Activated CD4-positive, alpha-beta T cell treated with anti-CD3 and anti-CD28 coated beads, Interleukin-2, amount 10 ng/mL, durations not matched to agents 24 days and 14 days (primary cell): ENCODE measurements at places on chromosomes 1 and 21.
A peak's percentile ranks its signal among the peaks of the same experiment; 100 is the strongest.

DNA sequence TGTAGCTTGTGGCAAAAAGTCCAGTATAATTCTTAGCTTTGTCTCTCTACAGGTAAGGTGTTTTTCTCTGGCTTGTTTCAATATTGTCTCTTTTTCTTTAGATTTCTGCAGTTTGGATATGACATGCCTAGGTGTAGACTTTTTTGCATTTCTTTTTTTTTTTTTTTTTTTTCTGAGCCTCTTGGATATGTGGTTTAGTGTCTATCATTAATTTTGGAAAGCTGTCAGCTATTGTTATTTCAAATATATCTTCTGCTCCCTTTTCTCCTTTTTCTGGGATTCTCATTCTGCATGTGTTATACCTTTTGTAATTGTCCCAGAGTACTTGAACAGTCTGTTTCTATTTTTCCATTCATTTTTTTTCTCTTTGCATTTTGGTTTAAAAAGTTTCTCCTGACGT lies 243.2 kb downstream of the DSCAM start:
- H3K27ac ChIP-seq, result no peak overlapping the region
- no peak for DNase-seq
- no peaks in the 10 kb centered on the region for H3K27me3 ChIP-seq
- no peaks in the 10 kb centered on the region for H3K36me3 ChIP-seq
- H3K4me3 ChIP-seq, result no peak overlapping the region

GRCh38 chr1:25955553-25955952 lies 42.3 kb downstream of the PAFAH2 start:
- DNase-seq, result no peak
- H3K27me3 ChIP-seq, result no peaks in the 10 kb centered on the region
- H3K4me3 ChIP-seq, result no peak overlapping the region
- H3K27ac ChIP-seq, result no peak overlapping the region
- H3K36me3 ChIP-seq, result peaks cover 18% of the 10 kb centered on the region
- H3K4me1 ChIP-seq, result peaks cover 7% of the 10 kb centered on the region

DNA sequence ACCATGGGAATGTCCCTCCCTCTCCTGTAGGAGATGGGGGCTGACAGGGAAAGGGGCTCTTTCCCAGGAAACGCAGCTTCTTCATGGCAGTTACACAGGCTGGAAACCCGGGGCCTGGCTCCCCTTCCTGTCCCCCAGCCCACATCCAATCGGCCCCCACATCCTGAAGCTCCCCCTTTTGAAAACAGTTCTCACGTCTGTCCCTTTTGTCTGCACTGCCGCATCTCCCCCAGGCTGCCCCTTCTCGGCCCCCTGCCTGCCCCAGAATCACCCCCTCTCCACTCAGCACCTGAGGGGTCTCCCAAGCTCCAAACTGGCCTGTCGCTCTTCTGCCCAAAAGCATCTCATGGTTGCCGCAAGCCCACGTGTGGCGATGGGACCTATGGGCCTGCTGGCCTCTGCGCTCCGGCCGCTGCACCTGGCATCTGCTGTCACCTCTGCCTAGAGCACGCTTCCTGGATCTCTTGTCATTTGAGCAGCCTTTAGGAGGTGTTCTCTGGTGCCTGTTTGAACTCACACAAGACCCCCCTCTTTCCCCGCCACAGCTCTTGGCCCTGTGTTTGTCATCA lies 867 bp downstream of the SLC1A7 start:
- no peaks in the 10 kb centered on the region for H3K4me1 ChIP-seq
- H3K36me3 ChIP-seq, result peaks cover 2% of the 10 kb centered on the region
- no peaks in the 10 kb centered on the region for H3K27me3 ChIP-seq
- H3K27ac ChIP-seq, result no peak overlapping the region
- no peak overlapping the region for H3K4me3 ChIP-seq

- no peak for DNase-seq
- H3K27me3 ChIP-seq, result peaks cover 4% of the 10 kb centered on the region
- no peak overlapping the region for H3K27ac ChIP-seq
- no peak overlapping the region for H3K4me3 ChIP-seq
- H3K36me3 ChIP-seq, result no peaks in the 10 kb centered on the region
Observed at GRCh38 chr1:235930543-235930942, 63.8 kb upstream of the LYST start.

DNA sequence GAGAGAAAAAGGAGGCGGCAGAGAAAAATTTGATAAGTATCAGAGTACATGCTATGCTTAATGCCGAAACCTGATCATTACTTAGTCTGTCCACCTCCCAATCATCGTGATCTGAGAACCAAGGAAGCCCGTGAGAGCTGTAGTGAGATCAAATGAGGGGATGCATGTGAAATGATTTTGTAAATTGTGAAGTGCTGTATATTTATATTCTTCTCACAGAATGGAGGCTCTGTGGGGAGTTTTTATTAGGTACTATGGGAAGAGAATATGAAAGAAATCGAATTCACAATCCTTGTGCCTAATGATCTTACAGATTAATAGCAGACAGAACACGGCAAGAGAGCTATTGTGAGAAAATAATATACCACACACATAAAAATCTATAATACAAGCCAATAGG lies 115.5 kb downstream of the LYPLAL1 start:
- H3K36me3 ChIP-seq, result no peaks in the 10 kb centered on the region
- no peaks in the 10 kb centered on the region for H3K4me1 ChIP-seq
- H3K27ac ChIP-seq, result no peak overlapping the region
- H3K27me3 ChIP-seq, result no peaks in the 10 kb centered on the region

- H3K4me1 ChIP-seq, result no peaks in the 10 kb centered on the region
- H3K27ac ChIP-seq, result no peak overlapping the region
- no peaks in the 10 kb centered on the region for H3K36me3 ChIP-seq
Observed at GRCh38 chr1:63063367-63063766, 259.0 kb upstream of the FOXD3 start.

DNA sequence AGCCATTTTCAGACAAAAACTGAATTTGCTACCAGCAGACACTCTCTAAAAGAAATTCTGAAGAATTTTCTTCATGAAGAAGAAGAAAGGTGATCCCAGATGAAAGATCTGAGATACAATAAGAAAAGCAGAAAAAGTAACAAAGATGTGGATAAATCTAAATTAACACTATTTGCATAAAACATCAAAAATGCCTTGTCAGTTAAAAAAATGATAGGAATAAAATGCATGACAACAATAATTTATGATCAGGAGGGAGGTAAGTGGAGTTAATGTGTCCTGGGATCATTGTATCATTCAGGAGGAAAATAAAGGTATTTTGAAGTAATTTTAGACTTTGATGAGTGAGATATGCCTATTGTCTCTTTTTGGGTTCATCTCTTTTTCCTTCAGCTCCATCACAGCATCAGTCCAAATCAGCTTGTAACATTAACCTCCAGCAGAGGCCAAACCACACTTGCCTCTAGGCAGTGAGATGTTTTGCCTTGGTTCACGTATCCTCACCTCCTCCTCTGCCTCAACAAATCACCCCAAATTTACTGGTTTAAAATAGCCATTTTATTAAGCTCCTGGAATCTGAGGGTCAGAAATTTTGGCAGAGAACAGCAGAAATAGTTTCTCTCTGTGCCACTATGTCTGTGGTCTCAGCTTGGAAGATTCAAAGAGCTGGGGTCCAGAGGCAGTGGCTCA lies 76.9 kb upstream of the HIVEP3 start:
- no peak overlapping the region for H3K4me3 ChIP-seq
- no peak overlapping the region for H3K27ac ChIP-seq
- H3K27me3 ChIP-seq, result no peaks in the 10 kb centered on the region
- peaks cover 7% of the 10 kb centered on the region for H3K36me3 ChIP-seq
- H3K4me1 ChIP-seq, result peaks cover 10% of the 10 kb centered on the region

GRCh38 chr1:30043256-30043655 lies 680.1 kb downstream of the MATN1 start:
- H3K27me3 ChIP-seq, result no peaks in the 10 kb centered on the region
- no peak overlapping the region for H3K27ac ChIP-seq
- no peak overlapping the region for H3K4me3 ChIP-seq
- DNase-seq, result no peak
- H3K4me1 ChIP-seq, result no peaks in the 10 kb centered on the region

GRCh38 chr21:45380566-45380965 lies 24.4 kb upstream of the COL18A1 start:
- no peak for DNase-seq
- no peak overlapping the region for H3K4me3 ChIP-seq
- H3K27ac ChIP-seq, result no peak overlapping the region
- H3K27me3 ChIP-seq, result peaks cover 18% of the 10 kb centered on the region

GRCh38 chr1:232883992-232884661 lies 66.3 kb upstream of the NTPCR start:
- H3K27ac ChIP-seq, result no peak overlapping the region
- no peaks in the 10 kb centered on the region for H3K4me1 ChIP-seq
- H3K4me3 ChIP-seq, result no peak overlapping the region

- peak overlapping the region; percentile 76 for H3K27ac ChIP-seq
- H3K36me3 ChIP-seq, result peaks cover 37% of the 10 kb centered on the region
- H3K4me1 ChIP-seq, result peaks cover 43% of the 10 kb centered on the region
- H3K27me3 ChIP-seq, result no peaks in the 10 kb centered on the region
- peak; percentile 85 for DNase-seq
Observed at GRCh38 chr1:67274623-67275325, 32.9 kb upstream of the IL12RB2 start.

GRCh38 chr1:110068646-110069403 lies 1.6 kb downstream of the ALX3 start:
- H3K27ac ChIP-seq, result peak overlapping the region; percentile 64
- H3K4me3 ChIP-seq, result peak overlapping the region; percentile 62
- peaks cover 64% of the 10 kb centered on the region for H3K27me3 ChIP-seq
- peaks cover 2% of the 10 kb centered on the region for H3K36me3 ChIP-seq
- H3K4me1 ChIP-seq, result peaks cover 8% of the 10 kb centered on the region
- peak; percentile 77 for DNase-seq

GRCh38 chr21:36203603-36203889 lies 46.9 kb downstream of the DOP1B start:
- H3K4me1 ChIP-seq, result peaks cover 28% of the 10 kb centered on the region
- peaks cover 15% of the 10 kb centered on the region for H3K36me3 ChIP-seq
- no peaks in the 10 kb centered on the region for H3K27me3 ChIP-seq
- H3K4me3 ChIP-seq, result peak overlapping the region; percentile 10
- DNase-seq, result peak; percentile 60

DNA sequence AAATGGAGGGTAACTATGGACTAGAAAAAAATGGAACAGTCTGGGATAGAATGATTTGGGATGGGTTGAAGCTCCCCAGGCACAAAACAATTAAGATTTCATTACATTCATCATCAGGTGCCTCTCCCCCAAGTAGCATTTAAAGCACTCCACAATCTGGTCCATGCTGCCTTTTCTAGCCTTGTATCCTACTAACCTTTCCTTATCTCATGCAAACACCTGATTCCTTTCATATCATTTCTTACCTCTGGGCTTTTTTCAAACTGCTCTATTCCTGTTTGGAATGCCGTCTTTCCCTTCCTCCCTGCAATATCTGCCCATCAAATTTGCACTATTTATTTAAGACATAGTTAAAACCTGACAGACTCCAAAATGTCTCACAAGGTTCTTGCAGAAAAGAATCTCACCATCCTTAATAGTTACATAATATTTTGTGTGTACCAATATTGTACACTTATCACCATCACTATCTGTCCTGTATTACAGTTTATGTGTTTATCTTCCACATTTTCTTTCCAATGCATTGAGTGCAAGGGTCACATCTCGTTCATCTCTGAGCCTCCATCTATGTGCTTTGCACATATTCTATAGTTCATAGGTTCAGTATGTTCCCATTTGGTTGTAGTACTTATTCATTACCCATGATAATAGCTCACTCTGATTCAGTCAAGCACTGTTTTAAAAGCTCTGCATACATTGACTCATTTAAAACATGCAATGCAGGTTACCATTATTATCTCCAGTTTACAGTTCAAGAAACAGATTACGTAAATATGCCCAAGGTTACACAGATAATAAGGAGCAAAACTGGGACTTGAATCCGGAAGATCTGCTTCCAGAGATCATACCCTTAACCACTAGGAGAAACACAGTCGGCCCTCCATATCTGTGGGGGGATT lies 16.1 kb upstream of the SHCBP1L start:
- peaks cover 24% of the 10 kb centered on the region for H3K27me3 ChIP-seq
- no peaks in the 10 kb centered on the region for H3K4me1 ChIP-seq
- no peak overlapping the region for H3K4me3 ChIP-seq
- no peaks in the 10 kb centered on the region for H3K36me3 ChIP-seq
- peak; percentile 21 for DNase-seq
- no peak overlapping the region for H3K27ac ChIP-seq

- no peak overlapping the region for H3K27ac ChIP-seq
- no peaks in the 10 kb centered on the region for H3K4me1 ChIP-seq
- H3K36me3 ChIP-seq, result no peaks in the 10 kb centered on the region
- H3K4me3 ChIP-seq, result no peak overlapping the region
- H3K27me3 ChIP-seq, result peaks cover 19% of the 10 kb centered on the region
Observed at GRCh38 chr1:211723273-211723672, 47.9 kb upstream of the NEK2 start.

DNA sequence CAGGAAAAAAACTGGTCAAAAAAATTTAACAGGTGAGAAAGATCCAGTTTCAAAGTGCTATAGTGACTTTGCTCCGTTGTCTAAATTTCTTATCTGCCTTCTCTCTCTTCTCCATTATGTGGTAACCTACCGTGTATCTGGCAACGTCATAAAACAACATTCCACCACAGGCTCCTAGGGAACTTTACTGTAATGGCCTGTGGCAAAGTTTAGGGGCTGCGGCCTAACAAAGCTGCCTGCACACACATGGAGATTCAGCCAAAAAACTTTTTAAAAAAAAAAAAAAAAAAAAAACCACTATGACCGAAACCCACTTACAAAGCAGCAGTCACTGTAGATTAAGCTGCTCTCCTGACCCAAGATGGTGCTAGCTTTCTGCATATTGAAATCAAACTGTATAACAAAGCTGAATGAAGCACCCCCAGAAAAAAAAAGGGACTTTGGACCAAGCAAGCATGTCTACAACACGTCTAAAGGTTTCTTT lies 202.6 kb downstream of the SLC45A1 start:
- H3K36me3 ChIP-seq, result peaks cover 31% of the 10 kb centered on the region
- no peak for DNase-seq
- no peaks in the 10 kb centered on the region for H3K27me3 ChIP-seq

DNA sequence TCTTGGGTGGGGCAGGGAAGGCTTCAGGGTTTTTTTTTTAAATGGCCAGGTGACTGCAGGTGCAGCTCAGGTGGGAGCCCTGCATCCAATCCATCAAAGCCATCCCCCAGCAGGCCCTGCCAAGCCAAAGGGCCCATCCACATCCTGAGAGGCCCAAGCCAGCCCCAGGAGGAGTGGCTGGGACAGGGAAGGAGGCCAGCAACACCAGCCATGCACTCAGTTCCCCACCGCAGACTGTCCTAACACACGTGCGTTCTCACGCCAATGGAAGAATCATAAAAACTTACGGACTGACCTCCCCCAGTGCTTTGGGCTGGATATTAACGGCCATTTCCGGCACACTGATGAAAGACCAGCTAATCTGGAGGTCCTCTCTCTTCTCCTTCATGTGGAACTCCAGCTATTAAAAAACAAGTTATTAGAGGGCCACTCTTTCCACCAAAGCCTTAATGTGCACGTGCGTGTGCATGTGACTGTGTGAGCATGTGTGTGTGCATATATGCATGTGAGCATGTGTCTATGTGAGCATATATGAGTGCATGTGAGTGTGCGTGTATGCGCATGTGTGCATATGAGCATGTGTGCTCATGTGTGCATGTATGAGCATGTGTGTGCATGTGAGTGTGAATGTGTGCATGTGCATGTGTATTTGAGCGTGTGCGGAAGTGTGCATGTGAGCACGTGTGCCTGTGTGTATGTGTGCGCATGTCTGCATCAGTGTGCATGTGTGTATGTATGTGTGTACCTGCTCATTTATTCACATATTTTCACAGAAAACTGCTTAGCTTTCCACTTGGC lies 35.1 kb downstream of the C2CD2 start:
- peaks cover 6% of the 10 kb centered on the region for H3K36me3 ChIP-seq
- DNase-seq, result no peak
- H3K27me3 ChIP-seq, result no peaks in the 10 kb centered on the region
- no peak overlapping the region for H3K27ac ChIP-seq
- H3K4me1 ChIP-seq, result peaks cover 10% of the 10 kb centered on the region
- no peak overlapping the region for H3K4me3 ChIP-seq

- no peak for DNase-seq
- no peak overlapping the region for H3K27ac ChIP-seq
- H3K36me3 ChIP-seq, result no peaks in the 10 kb centered on the region
Observed at GRCh38 chr1:86447198-86447790, 21.4 kb upstream of the CLCA1 start.
